ENCODE measurements at places on chromosomes 16 and 17.

DNA sequence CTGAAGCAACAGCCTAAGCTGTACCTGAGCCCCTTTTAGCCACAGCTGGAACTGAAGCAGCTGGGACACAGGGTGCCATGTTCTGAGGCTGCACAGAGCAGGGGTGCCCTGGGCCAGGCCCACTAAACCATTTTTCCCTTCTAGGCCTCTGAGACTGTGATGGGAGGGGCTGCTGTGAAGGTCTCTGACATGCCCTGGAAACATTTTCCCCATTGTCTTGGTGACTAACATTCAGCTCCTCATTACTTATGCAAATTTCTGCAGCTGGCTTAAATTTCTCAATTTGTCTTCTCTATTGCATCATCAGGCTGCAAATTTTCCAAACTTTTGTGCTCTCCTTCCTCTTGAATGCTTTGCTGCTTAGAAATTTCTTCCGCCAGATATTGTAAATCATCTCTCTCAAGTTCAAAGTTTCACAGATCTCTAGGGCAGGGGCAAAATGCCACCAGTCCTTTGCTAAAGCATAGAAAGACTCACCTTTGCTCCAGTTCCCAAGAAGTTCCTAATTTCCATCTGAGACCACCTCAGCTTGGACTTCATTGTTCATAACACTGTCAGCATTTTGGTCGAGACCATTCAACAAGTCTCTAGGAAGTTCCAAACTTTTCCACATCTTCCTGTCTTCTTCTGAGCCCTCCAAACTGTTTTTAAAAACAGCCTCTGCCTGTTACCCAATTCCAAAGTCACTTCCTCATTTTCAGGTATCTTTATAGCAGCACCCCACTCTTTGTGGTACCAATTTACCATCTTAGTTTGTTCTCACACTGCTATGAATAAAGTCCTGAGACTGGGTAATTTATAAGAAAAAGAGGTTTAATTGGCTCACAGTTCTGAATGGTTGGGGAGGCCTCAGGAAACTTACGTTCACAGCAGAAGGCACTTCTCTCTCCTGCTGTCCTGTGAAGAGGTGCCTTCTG, 49.8 kb downstream of the TMEM100 start:
- DNase-seq, result peak; percentile 62

GRCh38 chr17:5561736-5562571, 22.4 kb downstream of the NLRP1 start:
- DNase-seq, result no peak

GRCh38 chr17:34601416-34601815, 22.0 kb downstream of the TMEM132E start:
- no peak for DNase-seq

DNA sequence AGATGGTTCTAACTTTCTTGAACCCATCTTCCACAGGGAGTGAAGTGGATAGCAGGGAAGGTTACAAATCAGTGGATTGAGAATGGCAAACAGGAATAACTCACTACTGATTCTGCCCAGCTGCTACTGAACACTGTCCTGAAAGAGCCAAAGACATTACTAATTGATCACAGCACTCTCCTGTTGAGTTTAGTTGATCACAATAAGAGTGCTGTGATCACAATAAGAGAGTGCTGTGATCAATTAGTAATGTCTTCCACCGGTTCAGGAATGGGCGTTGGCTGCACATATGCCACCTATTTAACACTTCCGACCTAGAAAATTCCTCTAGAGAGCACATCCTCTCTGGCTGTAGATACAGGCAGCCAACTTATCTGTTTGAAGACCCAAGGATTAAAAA, 11.4 kb downstream of the CFAP97D1 start:
- peak; percentile 24 for DNase-seq

DNA sequence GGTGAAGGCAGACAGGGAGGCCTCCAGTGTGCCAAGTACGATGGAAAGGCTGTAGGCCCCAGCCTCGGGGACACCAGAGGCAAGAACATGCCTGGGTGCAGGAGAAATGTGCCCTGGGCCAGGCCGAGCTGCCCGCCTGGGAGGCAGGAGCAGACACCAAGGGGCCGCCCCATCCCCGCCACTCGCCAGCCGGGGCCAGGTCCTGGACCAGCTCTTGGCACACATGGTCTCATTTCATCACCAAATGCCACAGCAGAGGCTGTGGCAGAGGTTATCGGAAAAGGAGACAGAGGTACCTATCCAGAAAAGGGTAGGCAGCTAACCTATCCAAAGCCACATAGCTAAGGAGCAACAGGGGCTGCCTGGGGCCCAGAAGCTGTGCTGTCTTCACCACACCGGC, 31.3 kb downstream of the PEMT start:
- no peak for DNase-seq

DNA sequence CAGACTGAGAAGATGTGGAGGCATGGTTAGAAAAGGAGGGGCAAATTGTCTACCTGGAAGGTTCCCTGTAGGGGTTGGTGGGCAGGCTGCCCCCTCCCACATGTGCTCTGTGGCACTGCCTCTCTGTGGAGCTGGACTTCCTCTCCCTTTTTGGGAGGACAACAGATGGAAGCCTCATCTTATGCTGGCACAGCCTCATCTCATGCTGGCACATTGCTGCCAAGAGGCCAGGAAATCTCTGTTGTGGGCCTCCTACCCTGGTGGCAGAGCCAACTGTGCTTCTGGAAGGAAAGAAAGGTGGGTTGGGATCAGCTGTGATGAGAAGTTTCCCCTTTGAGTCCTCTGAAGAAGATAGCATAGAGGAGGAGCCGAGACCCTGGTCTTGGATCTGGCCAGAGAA, 19.7 kb upstream of the BRD7 start:
- DNase-seq, result no peak

GRCh38 chr16:68382296-68382718, 66.0 kb downstream of the SMPD3 start:
- DNase-seq, result peak; percentile 57

DNA sequence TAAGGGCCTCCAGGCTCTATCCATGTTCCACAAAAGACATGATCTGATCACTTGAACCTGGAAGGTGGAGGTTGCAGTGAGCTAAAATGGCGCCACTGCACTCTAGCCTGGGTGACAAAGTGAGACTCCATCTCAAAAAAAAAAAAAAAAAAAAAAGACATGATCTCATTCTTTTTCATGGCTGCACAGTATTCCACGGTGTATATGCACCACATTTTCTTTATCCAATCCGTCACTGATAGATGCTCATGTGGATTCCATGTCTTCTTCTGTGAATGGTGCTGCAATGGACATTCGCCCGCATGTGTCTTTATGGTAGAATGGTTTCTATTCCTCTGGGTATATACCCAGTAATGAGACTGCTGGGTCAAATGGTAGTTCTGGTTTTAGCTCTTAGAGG, 124.4 kb downstream of the ANKRD11 start:
- no peak for DNase-seq

Measured in NB4 (cell line).